ENCODE measurements at places on chromosomes 1 and 21.

- no peak for DNase-seq
Measured at GRCh38 chr1:167064621-167065020, 25.6 kb downstream of the GPA33 start.

GRCh38 chr1:101915597-101915996, 81.1 kb downstream of the OLFM3 start:
- no peak for DNase-seq

DNA sequence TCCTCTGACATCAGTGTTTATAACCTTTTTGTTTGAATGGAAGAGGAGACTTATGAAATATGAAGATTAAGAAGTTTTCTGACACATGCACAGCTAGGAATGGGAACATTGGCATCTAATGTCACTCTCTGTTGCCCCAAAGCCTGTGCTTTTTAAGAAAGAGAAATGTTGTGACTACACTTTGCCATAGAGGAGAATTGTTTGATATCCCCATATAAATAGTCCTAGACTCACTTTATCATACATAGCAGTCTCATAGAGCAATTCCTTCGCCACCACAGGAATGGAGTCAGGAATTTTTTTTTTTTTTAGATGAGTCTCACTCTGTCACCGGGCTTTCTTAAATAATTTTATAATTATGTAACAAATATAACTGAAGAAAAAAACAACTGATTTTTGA, 1.5 kb downstream of the KRTAP21-3 start:
- peak; percentile 3 for DNase-seq

DNA sequence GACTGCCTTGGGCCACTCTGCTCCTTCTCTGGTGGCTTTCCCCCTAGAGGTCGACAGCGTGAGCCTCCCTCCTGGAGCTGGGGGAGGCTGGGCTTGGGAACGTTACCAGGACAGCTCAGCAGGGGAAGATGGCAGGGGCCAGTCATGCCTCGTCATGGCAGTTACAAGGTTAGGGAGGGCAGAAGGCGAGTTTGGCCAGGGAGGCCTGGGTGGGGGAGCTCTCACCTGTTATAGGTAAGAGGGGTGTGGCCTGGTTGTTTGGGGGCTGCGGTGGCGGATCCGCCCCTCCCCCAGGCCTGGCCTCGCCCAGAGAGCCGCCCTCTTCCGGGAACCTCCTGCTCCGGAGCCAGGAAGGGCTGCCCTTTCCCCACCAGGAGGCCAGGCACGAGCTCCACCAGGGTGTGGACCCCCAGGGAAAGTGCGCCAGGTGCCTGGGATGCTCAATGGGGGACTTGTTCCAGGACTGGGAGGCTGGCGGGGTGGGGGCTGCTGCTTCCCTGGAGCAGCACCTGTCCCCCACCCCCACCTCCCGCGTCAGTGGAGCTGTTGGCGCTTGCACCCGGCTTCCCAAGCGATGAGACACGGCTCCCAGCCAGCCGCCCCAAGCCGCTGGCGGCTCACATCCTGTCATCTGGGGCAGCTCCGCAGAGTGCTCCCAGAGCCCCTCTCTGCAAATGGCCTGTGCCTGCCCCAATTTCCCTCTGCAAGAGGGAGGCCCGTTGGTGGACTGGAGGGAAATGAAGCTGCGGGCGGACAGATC, 23.6 kb upstream of the PKP1 start:
- DNase-seq = peak; percentile 55

GRCh38 chr1:158310623-158311022, 20.7 kb downstream of the CD1B start:
- no peak for DNase-seq

DNA sequence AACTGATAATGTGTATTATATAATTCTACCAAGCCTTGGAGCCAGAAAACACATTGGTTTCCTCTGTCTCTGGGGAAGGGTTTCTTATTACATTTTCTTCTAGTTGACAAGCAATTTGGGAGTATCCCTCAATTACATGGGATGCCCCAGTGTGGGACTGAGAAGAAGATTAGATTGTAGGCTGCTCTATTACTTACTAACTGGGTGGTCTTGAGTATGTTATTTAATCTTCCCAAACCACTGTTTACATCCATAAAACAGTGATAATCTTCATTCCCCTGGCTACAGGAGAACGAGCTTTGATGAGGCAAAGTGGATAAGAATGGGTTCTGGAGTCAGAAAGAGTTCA, 105.8 kb downstream of the TSEN15 start:
- DNase-seq = no peak

GRCh38 chr1:242826701-242827336, 302.3 kb upstream of the PLD5 start:
- DNase-seq = no peak

DNA sequence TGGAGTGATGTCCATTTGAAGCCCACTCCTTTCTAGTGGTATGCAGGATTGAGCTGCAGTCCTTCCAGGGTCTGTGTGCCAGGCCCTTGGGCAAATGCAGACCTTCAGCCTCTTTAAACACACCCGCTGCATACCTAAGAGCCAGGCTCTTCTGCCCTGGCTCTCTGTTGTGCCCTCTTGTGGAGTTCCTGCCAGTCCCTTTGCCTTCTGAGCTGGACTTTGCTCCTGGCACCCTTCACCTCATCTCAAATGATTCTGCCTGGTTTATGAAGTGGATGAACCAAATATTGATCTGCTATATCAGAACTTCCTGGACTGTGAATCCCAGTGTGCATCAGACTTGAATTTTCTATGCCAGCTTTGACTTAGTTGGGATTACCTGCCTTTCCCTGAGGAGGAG, 158.8 kb downstream of the URB2 start:
- no peak for DNase-seq

GRCh38 chr1:242629396-242629795, 104.9 kb upstream of the PLD5 start:
- DNase-seq = no peak

- no peak for DNase-seq
Measured at GRCh38 chr21:26833011-26833410, 12.2 kb downstream of the ADAMTS1 start.

GRCh38 chr1:45430490-45430889, 60.5 kb downstream of the TESK2 start:
- no peak for DNase-seq

GRCh38 chr21:43727519-43728153, 8.7 kb downstream of the PDXK start:
- DNase-seq = peak; percentile 60

DNA sequence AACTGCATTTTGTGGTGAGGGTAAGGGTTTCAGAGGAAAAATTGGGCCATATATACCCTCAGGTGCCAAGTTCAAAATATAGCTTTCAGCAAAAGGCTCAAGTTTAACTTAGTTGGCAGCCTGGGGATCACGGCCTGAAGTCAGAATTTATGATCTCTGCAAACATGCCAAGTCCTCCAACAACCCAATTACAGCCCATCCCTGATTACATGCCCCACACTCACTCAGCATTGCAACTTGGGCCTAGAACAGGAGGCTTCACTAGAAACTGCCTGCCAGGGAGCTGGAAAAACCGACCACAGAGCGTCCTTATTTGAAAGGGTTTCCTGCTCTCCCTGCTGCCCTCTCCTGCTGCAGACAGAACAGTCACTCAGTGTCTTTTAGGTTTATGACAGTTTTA, 12.4 kb downstream of the FYB2 start:
- no peak for DNase-seq

GRCh38 chr21:46229133-46229922, 754 bp upstream of the LSS start:
- DNase-seq = no peak

GRCh38 chr1:111141245-111142220, 1.5 kb downstream of the CEPT1 start:
- no peak for DNase-seq

GRCh38 chr21:15273244-15273643, 208.4 kb upstream of the NRIP1 start:
- no peak for DNase-seq

DNA sequence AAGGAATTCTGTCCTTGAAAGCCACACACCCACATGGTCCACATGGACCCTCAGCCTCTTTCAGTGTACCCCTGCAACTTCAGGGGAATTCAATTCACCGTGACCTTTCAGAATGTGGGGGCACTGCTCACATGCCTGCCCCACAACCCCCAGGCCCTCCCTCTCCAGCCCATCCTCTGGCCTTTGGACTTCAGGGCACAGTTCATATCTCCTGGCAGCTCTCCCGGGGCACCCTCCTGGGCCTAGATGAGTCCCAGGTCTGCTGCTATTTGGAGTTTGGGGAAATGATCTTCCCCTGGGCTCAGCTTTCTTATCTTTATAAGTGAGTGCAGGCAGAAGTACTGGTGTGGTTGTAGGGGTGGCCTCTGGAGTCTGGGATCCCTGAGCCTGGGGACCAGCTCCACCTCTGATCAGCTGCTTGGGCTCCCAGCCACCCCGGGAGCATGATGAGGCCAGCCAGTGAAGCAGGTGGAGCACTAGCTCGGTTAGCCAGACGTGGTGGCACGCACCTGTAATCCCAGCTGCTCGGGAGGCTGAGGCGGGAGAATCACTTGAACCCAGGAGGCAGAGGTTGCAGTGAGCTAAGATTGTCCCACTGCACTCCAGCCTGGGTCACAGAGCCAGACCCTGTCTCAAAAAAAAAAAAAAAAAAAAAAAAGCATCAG, 15.8 kb downstream of the C1orf167 start:
- no peak for DNase-seq

GRCh38 chr21:23743821-23744220, 1863.5 kb downstream of the MRPL39 start:
- no peak for DNase-seq

DNA sequence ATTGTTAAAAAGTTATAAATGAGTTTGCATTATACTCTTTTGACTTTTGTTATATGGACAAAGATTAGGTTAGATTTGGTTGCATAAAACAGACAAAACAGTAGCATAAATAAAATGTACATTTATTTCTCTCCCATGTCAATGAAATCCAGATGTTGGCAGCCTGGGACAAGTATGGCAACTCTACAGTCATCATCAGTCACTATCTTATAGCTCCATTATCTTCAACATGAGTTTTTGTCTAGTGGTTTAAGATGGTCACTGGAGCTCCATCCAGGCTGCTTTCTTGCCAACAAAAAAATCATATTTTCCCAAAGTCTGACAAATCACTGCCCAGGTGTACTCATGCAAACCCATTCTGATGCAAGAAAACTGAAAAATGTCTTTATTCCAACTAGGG, 83.8 kb downstream of the CD58 start:
- no peak for DNase-seq

DNA sequence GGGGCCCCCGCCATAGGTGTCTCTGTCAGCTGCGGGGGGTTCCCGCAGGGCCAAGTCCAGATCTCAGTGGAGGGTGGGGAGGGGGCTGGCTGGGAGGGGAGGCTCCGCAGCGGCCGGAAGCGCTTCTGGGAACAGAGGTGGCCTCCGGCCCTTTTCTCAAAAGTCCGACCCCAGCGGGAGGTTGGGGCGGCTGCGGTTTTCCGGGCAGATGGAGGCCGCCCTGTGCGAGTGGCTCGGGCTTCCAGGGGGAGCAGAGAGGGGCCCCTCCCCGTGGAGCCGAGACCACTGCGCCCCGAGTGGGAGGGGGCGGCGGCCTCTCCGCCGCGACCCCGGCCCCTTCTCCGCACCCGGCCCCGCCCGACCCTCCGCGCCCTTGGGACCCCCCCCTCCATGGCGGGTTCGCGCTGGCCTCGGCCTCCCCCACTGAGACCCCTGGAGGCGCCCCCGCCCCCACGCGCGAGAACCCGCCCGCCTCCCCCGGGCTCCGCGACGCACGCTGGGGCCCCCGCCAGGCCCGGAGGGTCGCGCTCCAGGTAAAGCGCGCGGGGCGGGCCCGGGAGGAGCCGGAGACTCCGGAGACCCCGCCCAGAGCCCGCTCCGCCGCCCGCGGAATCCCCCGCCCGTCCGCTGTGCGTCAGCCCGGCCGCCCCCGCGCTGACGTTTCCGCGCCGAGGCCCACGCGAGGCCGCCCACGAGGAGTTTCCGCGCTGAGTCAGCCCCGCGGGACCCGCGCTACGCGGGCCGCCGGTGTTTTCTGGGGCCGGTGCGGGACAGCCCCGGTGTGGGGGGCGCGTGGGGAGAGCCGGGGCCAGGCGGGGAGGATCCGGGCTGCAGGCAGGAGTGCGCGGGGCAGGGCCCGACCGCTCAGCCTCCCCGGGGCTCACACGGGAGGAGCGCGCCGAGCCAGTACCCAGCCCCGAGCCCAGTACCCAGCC, 5.2 kb downstream of the TNFRSF18 start:
- DNase-seq = no peak

DNA sequence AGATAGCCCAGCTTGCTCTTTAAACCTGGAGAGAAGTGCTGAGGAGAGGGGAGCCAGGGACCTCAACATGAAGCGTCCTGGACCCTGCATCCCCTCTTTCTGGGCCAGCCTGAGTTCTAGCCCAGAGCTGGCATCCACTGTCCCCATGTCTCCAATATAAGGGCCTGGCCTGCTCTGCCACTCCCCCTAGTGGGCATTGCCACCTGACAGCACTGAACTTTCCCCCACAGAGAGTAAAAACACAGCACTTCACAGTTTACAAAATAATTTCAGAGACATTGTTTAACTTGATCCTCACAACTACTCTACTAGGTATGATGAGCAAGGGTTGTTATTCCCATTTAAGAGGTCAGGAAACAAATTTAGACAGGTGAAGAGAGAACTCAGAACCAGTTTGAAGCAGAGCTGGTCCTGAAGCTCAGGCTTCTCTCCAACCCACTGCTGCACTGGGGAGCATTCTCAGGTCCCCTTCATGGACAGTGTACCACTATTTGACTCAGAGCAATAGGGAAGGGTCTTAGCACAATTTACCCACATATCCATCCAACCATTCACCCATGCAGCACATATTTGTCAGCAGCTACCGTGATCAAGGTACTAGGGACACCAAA, 151.2 kb downstream of the DMRTA2 start:
- DNase-seq = no peak

GRCh38 chr1:163706915-163707314, 385.2 kb downstream of the NUF2 start:
- DNase-seq = no peak

DNA sequence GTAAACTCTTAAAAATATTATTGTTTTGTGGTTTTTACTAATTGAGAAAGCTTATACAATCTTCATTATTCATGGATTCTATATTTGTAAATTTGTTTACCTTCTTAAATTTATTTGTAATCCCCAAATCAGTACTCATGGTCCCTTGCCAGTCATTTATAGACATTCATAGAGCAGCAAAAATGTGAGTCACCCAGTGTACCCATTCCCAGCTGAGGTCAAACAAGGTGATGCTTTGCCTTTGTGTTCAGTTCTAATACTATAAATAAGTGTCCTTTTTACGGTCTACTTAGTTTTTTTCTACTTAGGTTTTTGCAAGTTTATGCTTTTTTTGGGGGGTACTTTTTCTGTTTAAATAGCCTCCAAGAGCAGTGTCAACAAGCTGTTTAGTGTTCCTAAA, 36.1 kb downstream of the SORT1 start:
- DNase-seq = peak; percentile 50

DNA sequence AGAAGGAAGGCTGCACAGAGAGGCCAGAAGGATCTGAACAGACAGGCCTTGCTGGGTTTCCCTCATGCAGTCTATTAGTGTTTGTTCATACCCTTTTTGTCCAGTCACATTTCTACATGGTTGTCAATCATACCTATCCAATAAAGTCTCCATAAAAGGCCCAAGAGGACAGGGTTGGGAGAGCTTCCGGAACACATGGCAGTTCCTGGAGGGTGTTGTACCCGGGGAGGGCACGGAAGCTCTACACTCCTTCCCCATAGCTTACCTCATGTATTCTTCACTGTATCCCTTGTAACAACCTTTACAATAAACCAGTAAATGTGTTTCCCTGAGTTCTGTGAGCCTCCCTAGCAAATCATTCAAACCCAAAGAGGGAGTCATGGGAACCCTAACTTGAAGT, 28.0 kb downstream of the MCOLN2 start:
- DNase-seq = no peak

GRCh38 chr1:155168456-155169210, 4.5 kb downstream of the KRTCAP2 start:
- DNase-seq = no peak

Measured in RPMI7951 (cell line).